Inflammatory macrophage treated with lipopolysaccharide for 4 hours (primary cell): ENCODE measurements at places on chromosomes 5 and 9.

DNA sequence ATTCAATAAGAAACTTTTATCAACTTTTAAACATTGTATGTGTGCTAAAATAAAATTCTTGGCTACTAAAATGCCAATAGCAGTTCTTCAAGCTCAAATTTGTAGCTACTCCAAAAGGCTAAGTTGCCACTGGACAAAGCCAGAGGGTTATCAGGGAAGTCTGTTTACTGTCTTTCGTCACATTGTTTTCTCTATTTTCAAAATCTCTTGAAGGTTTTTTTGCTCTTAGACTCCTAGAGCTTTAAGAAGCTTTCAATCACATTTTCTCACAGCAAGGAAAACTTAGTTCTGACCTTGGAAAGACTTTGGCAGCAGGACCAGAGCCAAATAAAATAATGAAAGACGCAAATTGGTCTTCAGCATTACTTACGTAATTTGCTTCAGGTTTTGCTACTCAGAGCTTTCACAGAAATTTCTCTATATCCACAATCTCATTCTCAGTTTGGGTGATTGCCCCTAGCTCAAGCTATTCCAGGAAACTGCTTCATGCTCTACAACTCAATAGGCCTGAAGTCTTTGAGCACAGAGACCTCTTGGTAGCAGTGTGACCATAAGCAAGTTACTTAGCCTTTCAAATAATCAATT lies 257.7 kb downstream of the GABRG2 start:
- no peak for DNase-seq

DNA sequence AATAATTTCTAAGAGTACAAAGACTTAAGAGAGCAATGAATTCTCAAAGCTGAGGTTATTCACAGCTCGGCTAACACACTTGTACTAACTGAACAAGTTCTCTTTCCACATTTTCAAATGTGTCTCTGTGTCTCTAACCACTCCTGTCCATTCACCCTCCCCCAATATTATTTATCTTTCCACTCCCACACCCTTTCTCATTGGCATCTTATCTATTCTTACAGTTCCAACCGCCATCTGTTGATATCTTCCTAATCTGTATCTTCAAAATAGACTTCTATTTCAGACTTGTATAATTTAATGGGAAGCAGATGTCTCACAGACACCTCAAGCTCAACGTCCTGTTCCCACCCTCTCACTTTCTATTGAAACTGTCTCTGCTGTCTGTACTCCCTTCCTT lies 205.9 kb downstream of the ANXA1 start:
- DNase-seq = no peak

DNA sequence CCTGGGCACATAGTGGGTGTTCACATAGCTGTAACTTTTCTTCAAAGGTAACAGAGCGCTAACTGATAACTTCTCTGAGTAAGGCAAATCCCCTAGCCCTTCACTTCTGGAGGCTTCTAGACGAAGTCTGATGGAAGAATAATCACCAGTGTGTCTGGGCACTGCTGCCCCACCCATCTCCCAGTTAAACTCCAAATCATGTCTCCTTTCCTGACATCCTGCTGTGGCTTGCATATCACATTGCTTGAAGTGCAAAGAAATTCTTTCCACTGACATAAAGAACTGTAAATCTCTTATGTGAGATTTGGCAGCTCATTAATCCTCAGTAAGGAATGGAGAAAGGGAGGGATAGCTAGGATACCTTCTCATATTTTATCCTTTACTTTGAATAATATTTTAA lies 74.6 kb downstream of the MARCHF11 start:
- DNase-seq = no peak

- peak; percentile 76 for DNase-seq
Measured at GRCh38 chr9:83511051-83511450, 27.1 kb downstream of the FRMD3 start.

- peak; percentile 81 for DNase-seq
Measured at GRCh38 chr9:115117999-115118878, at the start of gene TNC. TSS of gene TNC (minus strand) at chr9:115118157. CDS start at chr9:115091018, 27,139 bp downstream.

DNA sequence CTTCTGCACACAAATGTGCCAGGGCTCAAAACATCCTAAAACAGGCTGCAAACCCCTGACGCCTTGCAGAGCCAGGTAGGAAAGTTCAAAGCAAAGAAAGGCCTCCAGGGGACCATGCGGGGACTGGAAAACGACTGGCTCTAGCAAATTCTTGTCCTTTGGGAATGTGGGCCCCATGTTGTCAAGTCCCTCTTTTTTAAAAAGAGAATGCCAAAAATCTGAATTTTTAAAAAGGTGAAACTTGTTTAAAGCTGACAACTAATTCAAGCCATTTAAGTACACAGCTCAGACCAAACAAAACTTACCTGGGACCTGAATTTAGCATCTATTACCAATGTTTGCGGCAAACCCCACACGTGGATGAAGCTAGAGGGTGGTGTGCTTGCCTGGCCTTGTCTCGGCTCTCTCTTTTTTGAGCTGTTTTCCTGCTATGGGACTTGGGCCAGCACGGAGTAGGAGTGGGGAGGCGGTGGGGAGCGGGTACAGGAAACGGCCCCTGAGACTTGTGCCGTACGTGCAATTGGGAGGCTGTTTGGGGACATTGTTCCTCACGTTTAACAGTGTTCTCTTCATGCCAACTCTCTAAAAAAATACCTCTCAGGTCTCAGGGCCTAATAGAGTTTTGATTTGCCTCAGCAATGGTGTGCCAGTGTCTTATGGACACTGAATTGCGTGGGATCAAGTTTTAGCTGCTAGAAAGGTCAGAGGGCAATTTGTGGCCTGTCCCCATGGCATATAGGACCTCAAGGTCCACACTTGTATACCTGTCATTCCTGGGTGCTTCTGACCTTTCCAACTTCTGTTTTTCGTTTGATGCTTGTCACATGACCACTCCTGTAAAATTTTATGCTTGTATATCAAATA lies 15.1 kb upstream of the PHF19 start:
- DNase-seq = no peak

DNA sequence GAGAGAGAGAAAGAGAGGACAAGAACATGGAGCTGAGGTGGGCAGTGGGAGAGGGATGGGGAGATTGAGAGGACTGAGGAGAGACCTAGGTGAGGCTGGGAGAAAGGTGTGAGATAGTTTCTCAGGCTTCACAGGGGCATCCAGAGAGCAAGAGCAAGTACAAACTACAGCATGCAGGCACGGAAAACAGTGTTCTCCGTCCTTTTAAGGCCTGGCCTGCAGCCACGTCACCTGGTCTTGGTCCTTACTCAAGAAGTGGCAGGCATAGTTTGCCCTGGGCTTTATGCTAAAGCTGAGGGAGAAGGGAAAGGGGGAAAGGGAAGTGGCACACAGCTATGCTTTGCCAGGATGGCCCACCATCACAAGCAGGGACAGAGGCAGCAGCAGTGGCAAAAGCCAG lies 65.7 kb downstream of the SIL1 start:
- DNase-seq = no peak

GRCh38 chr5:124056991-124057723 lies 545.2 kb downstream of the CSNK1G3 start:
- DNase-seq = peak; percentile 72

DNA sequence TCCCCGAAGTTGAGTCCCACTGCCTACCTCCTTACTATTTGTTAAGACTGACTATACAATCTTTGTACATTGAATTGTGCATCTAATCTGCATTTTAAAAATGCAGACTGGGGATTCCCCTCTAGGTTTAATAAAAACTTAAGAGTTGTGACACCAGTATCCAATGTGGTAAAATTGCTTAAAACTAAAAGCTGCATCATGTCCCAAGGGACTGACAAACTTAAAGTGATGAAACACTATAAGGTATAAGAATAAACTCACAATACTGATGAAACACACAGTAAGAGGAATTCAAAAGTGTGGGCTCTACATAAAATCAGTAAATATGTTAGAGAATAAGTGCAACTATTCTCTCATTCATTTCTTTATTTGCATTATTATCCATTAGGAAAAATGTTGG lies 1905.1 kb downstream of the MAT2B start:
- peak; percentile 10 for DNase-seq

DNA sequence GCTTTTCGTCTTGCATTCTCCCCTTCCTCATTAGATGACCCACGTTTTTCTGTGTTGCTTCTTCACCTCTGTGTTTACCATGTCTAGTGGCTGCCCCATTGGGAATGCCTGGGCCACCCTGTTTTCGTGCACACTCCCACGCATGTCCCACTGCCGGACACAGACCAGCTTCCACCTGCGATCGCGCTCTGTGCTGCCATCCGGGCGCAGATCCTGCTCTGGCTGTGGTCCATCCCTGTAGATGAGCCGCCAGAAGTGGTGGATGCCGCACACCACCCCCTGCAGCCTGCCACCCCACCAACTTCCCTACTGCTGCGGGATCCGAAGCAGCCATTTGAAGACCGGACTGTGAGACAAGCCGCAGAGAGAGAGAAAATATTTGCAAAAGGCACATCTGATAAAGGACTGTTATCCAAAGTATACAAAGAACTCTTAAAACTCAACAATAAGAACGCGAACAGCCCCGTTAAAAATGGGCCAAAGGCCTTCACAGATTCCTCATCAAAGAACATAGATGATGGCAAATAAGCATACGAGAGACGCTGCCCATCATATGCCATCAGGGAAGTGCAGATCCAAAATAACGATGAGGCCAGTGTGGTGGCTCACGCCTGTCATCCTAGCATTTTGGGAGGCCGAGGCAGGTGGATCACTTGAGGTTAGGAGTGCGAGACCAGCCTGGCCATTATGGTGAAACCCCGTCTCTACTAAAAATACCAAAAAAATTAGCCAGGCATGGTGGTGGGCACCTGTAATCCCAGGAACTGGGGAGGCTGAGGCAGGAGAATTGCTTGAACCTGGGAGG lies 163.7 kb downstream of the COL23A1 start:
- DNase-seq = no peak

- DNase-seq = no peak
Measured at GRCh38 chr5:322281-322941, 897 bp downstream of the AHRR start.

- DNase-seq = no peak
Measured at GRCh38 chr9:134469041-134469875, 143.0 kb downstream of the RXRA start.
